Osteocyte (in vitro differentiated cells): ENCODE measurements at places on chromosomes 12 and 14. TPM values are rescaled to one million over a fixed set of nuclear protein-coding genes. Genes with fewer than 3 reads are reported as not detected.

The TMEM253 gene
- total RNA-seq: 1.2 TPM in 2 replicates

The PLEKHG7 gene
- total RNA-seq: not detected in 2 replicates

- DNase-seq: no peak
- H3K27ac ChIP-seq: no peak overlapping the region
- no peak overlapping the region for H3K4me3 ChIP-seq
- H3K27me3 ChIP-seq: peaks cover 8% of the 10 kb centered on the region
- no peaks in the 10 kb centered on the region for H3K4me1 ChIP-seq
- H3K36me3 ChIP-seq: no peaks in the 10 kb centered on the region
These were observed 49.5 kb upstream of the ATXN7L3B start for GRCh38 chr12:74488134-74488533.

DNA sequence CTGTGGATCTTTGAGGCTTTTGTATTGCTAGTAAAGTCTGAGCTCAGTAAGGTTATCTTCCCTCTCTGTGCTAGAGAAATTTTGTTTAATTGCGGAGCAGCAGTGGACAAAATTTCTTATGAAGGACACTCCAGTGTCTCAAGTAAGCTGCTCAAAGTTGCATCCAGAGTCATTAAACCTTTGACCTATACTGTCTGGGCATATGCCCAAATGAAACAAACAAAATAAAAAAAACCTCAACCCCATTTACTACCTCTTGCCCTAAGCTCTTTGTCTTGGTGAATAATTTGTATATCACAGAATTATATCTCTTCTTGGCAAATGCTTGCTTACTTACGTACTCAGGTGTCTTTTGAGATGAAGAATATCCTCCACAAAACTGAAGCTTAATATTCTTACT is 465.2 kb downstream of the SOX5 start:
- H3K4me3 ChIP-seq: no peak overlapping the region
- no peaks in the 10 kb centered on the region for H3K27me3 ChIP-seq
- DNase-seq: no peak
- H3K27ac ChIP-seq: no peak overlapping the region
- H3K36me3 ChIP-seq: no peaks in the 10 kb centered on the region

GRCh38 chr14:104600805-104601204 is 3.8 kb downstream of the TMEM179 start:
- H3K4me3 ChIP-seq: no peak overlapping the region
- H3K27ac ChIP-seq: no peak overlapping the region
- H3K36me3 ChIP-seq: no peaks in the 10 kb centered on the region

DNA sequence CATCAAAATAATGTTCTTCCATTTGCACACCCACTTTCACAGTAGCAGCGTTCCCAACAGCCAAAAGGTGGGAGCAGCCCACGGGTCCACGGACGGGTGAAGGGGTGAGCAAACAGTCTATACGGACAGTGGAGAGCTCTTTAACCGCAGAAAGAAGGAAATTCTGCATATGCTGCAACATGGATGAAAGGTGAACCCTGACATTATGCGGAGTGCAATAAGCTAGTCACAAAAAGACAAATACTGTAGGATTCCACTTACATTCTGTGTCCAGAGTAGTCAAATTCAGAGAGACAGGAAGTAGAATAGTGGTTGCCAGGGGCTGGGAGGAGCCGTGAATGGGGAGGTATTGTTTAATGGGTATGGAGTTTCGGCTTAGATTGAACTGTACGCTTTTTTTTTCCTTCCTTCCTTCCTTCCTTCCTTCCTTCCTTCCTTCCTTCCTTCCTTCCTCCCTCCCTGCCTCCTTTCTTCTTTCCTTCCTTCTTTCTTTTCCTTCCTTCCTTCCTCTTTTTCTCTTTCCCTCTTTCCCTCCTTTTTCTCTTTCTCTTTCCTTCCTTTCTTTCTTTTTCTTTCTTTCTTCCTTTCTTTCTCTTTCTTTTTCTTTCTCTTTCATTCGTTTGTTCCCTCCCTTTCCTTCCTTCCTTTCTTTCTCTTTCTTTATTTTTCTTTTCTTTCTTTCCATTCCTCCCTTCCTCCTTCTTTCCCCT is 15.8 kb upstream of the ANKRD9 start:
- no peaks in the 10 kb centered on the region for H3K27me3 ChIP-seq
- H3K36me3 ChIP-seq: no peaks in the 10 kb centered on the region
- DNase-seq: no peak
- H3K4me3 ChIP-seq: peak overlapping the region; percentile 89

DNA sequence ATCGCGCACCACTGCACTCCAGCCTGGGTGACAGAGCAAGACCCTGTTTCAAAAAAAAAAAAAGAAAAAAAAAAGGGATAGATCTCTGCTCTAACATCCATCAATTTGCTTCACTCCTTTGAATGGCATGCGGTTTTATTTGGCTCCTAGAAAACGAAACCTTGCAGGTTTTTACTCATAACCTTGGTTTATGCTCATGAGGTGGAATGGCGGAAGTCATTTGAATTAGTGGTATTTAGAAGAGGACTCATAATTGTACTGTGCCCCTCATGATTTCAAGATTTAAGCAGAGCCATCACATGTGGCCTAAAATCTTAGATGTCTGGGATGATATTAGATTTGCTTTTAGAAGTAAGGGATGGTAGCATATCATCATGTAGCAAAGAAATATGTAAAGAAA is 29.4 kb downstream of the RBMS2 start:
- peaks cover 12% of the 10 kb centered on the region for H3K4me1 ChIP-seq
- H3K27ac ChIP-seq: peak overlapping the region; percentile 5
- peaks cover 2% of the 10 kb centered on the region for H3K36me3 ChIP-seq
- no peaks in the 10 kb centered on the region for H3K27me3 ChIP-seq
- DNase-seq: no peak

DNA sequence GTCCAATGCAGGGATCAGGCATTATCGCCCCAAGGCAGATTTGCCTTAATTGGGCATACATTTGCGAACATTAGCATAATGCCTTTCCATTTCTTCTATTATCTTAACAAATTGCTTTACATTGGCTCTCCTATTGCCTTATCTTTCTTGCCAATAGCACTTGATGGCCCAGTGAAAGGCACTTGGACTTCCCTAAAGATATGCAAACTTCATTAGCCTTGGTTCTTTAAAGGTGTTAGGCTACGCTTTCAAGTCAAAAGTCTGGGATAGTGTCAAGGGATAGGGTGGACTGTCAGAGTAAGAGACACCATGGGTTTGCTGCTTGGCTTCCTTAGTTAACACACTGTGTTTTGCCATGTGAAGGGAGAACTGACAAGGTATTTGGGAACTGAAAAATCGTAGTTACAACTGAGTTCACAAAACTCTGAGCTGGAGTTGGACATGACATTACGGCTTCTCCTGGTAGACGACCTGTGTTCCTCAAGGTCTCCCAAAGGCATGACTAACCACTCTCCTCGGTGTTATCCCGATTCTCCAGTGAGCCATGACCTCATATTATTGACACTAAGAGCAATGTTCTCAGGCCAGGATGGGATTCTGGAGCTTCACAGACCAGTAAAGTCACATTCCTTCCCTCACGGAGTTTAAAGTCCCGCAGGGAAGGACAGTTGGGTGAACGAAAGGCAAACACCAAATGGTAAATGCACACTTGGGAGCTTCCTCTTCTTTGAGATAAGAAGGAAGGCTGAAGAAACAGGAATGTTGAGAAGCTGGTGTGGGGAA is 65.2 kb downstream of the TBC1D30 start:
- H3K27me3 ChIP-seq: peaks cover 35% of the 10 kb centered on the region
- DNase-seq: no peak
- H3K4me3 ChIP-seq: no peak overlapping the region
- H3K36me3 ChIP-seq: no peaks in the 10 kb centered on the region

- no peaks in the 10 kb centered on the region for H3K4me1 ChIP-seq
- no peak overlapping the region for H3K4me3 ChIP-seq
- H3K27me3 ChIP-seq: peaks cover 8% of the 10 kb centered on the region
- no peaks in the 10 kb centered on the region for H3K36me3 ChIP-seq
- DNase-seq: no peak
- no peak overlapping the region for H3K27ac ChIP-seq
These were observed 24.8 kb upstream of the TMEM132D start for GRCh38 chr12:129928643-129929042.

GRCh38 chr12:131867471-131867870 is 27.0 kb upstream of the ULK1 start:
- no peak overlapping the region for H3K4me3 ChIP-seq
- peaks cover 43% of the 10 kb centered on the region for H3K4me1 ChIP-seq
- no peak for DNase-seq
- no peaks in the 10 kb centered on the region for H3K36me3 ChIP-seq
- no peak overlapping the region for H3K27ac ChIP-seq

DNA sequence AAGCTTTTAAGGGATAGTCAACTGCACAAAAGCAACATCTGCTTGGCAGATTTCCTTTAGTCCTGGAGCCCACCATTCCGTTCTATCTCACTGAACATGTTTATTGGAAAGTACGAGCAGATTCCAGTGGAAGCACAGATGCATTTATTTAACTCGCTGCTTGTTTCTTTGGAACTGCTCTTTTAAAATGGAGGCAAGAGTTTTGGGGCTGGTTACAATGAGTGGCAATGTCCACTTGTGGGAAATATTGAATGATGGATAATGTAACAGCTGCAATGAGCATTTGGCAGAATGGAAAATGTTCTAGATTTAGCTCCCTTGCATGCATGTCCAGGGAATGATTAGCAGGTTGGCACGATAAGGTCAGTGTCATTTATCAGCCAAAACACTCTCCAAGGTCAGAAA is 163.0 kb downstream of the ATP23 start:
- H3K4me1 ChIP-seq: no peaks in the 10 kb centered on the region
- H3K4me3 ChIP-seq: no peak overlapping the region
- H3K27ac ChIP-seq: no peak overlapping the region
- no peak for DNase-seq

- no peak overlapping the region for H3K4me3 ChIP-seq
- no peak overlapping the region for H3K27ac ChIP-seq
- no peaks in the 10 kb centered on the region for H3K36me3 ChIP-seq
- H3K4me1 ChIP-seq: peaks cover 32% of the 10 kb centered on the region
- no peak for DNase-seq
These were observed 5.6 kb upstream of the SERPINA9 start for GRCh38 chr14:94481468-94482131.

GRCh38 chr12:109307051-109307450 is 2.0 kb downstream of the FOXN4 start:
- H3K27ac ChIP-seq: no peak overlapping the region
- no peaks in the 10 kb centered on the region for H3K36me3 ChIP-seq
- peaks cover 14% of the 10 kb centered on the region for H3K4me1 ChIP-seq
- H3K4me3 ChIP-seq: no peak overlapping the region
- H3K27me3 ChIP-seq: peaks cover 80% of the 10 kb centered on the region
